Natural killer cell treated with Interleukin-12 subunit alpha and Interleukin-12 subunit beta and Interleukin-15 and Interleukin-18, amount 100 ng/mL, for 72 hours (primary cell): ENCODE measurements at places on chromosomes 2 and 18. TPM values are rescaled to one million over a fixed set of nuclear protein-coding genes. Genes with fewer than 3 reads are reported as not detected.

- no peaks in the 10 kb centered on the region for H3K27me3 ChIP-seq
- peak overlapping the region; percentile 58 for H3K4me3 ChIP-seq
- H3K36me3 ChIP-seq, result no peaks in the 10 kb centered on the region
These were observed 113.6 kb downstream of the BABAM2 start for GRCh38 chr2:28004086-28004485.

DNA sequence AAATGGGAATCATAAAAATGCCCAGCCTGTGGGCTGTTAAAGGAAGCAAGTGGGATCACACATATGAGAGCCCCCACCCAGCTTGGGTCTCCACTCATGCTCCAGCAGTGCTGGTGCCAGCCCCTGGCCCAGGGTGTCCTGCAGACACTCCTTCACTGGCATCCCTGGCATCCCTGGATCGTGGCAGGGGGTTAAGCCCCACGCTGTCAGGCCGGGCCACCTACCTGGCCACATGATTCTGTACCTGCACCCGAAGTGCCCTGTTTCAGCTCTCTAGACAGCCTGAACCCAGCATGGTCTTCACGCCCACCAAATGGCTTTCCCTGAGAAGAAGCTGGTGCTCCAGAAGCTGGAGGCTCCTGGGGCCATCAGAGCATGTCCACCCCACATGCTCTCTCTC lies 137.4 kb downstream of the INHBB start:
- H3K27me3 ChIP-seq, result no peaks in the 10 kb centered on the region
- no peaks in the 10 kb centered on the region for H3K4me1 ChIP-seq
- H3K36me3 ChIP-seq, result no peaks in the 10 kb centered on the region
- H3K27ac ChIP-seq, result no peak overlapping the region
- H3K4me3 ChIP-seq, result no peak overlapping the region

DNA sequence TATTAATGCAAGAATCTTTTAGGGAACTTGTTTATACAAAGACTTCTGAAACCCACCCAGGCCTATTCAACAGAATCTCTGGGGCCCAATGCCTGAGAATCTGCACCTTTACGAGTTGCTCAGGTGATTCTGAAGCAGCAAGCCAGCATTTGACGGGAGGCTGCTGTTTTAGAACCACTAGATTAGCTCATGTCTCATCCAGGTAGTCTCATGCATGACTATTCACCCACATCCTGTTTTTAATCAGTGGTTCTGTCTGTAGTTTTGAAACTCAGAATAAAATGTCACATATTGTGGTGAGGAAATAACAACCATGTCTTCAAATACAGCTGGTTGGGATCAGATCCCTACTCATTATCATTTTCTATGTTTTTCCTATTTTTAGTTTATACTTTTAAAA lies 39.5 kb downstream of the CYTIP start:
- H3K27me3 ChIP-seq, result no peaks in the 10 kb centered on the region
- H3K27ac ChIP-seq, result peak overlapping the region; percentile 75
- H3K4me3 ChIP-seq, result peak overlapping the region; percentile 45
- H3K36me3 ChIP-seq, result peaks cover 45% of the 10 kb centered on the region
- no peak for DNase-seq
- H3K4me1 ChIP-seq, result peaks cover 63% of the 10 kb centered on the region

DNA sequence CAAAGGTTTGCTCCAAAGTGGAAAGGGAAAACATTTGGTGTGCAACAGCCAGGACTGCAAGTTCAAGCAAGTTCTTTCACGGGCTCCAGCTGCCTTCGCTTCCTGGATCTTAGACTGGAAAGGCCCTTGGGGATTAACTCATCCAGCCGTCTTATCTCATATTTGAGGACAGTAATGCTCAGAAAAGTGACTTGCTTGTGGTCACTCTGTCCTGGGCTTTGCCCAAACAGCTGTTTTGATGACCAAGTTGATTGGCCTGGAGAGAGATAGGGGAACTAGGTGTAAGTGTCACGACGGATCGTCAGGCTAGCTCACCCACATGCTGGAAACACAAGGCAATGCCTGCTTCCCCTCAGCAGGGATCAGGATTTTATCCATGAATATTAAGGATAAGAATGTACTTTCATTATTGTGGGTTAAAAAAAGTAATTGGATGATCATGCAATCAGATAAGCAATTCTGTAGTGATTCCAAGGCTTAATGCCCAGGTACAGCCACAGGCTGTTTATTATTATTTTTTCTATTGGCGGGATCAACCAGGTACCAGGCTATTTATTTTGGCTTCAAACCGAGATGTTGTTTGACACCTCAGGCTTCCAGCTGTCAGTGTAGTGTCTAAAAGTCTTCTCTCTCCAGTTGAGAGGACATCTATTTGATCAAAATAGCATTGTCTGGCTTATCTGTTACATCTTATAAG lies 162.5 kb upstream of the EPAS1 start:
- no peak overlapping the region for H3K4me3 ChIP-seq
- H3K27me3 ChIP-seq, result no peaks in the 10 kb centered on the region
- H3K27ac ChIP-seq, result no peak overlapping the region
- no peak for DNase-seq

- H3K27me3 ChIP-seq, result peaks cover 83% of the 10 kb centered on the region
- no peak for DNase-seq
- no peak overlapping the region for H3K27ac ChIP-seq
- no peak overlapping the region for H3K4me3 ChIP-seq
- no peaks in the 10 kb centered on the region for H3K36me3 ChIP-seq
These were observed 11.3 kb downstream of the SIX2 start for GRCh38 chr2:44997963-44998362.

The ZNF804A gene
- not detected for total RNA-seq

The TRPM8 gene
- total RNA-seq, result not detected

The NETO1 gene
- not detected for total RNA-seq
